ENCODE measurements at places on chromosomes 13 and 19. TPM values are rescaled to one million over a fixed set of nuclear protein-coding genes. Genes with fewer than 3 reads are reported as not detected.
A peak's percentile ranks its signal among the peaks of the same experiment; 100 is the strongest.

DNA sequence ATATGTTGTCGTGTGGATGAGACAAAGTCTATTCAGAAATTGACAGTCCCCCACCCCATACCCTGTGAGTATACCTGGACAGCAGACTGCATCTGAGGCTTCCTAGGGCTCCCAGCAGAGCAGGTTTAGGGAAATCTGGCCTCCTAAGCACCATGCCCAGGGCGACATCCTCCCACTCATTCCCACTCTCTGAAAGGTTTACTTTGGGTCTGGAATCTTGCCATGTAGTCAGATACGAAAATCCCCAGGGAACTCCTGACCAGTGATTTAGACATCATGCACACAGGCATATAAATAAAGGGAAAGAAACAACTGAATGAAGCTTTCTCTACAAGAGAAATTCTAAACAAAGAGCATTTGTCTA is 717 bp upstream of the NALCN start:
- DNase-seq = peak; percentile 73

DNA sequence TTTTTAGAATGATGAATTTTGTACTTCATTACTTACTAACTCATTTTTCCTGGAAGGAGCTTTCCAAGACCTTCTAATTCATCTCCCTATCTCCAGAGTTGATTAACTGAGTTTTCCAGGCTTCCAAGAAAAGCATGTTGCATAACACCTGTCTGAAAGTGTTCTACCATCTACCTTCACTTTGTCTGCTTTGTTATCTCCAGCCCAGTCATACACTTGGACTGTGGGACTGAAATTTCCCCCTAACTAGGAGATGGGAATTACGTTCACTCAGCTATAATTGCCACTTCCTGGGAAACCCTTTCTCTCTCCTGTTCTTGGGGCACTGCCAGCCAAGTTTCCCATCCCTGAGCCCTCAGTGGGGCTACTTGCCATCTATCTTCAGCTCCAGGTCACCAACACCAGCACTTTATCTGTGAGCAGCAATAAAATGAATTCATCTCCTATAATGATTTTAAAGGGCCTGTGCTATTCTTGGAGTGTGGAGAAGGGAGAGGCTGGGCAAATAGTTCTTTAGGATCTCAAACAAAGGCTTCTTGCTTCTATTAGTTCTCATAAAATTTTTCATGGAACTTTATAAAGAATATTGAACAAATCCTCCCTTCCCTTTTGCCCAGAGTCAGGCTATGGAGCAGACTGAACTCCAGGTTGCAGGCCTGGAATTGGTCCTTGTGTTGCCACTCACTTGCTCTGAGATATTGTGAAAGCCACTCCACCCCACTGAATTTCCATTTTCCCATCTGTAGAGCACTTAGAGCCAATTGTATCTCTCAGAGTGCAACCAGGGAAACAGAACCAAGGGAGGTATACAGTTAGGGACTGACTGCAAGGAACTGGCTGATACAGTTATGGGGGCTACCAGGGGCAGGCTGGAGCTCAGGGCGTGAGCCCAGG is 17.8 kb upstream of the ATP12A start:
- no peak for DNase-seq

DMWD gene
- total RNA-seq = 15.8 TPM

GRCh38 chr19:6012426-6013170 is 34.7 kb upstream of the RANBP3 start:
- DNase-seq = no peak

C1QTNF9B gene
- not detected for total RNA-seq

- no peak for DNase-seq
These were observed 514 bp upstream of the MCEMP1 start for GRCh38 chr19:7676376-7676775.

- DNase-seq = no peak
These were observed 916.6 kb downstream of the DIAPH3 start for GRCh38 chr13:59247171-59247570.

FUT3 gene
- total RNA-seq = not detected

DNA sequence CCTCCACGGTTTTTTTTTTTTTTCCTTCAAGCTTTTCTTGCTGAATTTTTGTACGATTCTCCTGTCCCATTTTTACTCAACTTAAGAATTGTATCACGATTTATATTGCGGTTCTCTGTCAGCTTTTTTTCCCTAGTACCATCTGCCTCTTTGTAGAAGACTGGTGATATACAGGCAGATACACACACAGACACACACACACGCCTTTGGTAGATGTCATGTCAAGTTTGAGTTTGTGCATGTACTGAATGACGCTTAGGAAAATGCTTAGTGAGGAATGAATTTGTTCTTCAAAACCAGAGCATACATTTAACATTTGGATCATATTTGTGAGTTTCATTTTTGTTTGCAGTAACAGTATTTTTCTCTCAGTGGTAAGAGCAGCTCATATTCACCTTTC is 82.0 kb upstream of the MBNL2 start:
- no peak for DNase-seq

DNA sequence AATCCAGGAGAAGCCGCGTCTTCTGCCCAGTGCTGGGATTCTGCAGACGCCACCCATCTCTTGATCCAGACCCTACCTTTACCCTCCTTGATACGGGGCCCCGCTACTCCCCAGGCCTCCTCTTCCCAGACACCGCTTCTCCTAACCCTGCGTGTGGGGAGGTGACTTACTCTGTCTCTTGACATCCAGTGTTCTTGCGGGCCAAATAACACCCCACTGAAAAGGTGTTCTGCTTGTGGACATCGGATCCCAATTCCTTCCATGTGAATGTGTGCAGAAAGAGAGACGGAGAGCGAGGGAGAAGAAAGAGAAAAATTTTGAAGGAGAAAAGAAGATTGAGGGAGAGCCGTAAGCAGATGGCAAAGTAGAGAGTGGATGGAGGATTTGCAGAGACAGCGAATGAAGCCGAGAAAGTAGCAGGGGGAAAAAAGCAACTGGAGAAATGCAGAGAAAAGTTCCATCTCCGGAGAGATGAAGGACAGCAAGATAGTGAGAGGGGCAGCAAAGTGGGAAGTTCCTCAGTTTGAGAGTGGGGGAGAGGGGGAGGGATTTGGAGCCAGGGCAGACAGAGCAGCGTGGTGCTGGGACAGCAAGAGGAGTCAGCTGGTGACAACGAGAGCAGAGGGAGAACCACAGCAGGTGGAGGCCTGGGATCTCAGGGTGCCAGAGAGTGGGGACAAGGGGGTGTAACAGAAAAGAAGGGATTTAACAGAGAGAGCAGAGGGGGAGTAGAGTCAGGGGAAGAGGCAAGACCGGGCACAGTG is 814 bp downstream of the ZNF480 start:
- peak; percentile 3 for DNase-seq

- no peak for DNase-seq
These were observed 6.8 kb downstream of the FUT6 start for GRCh38 chr19:5832527-5833216.

DNA sequence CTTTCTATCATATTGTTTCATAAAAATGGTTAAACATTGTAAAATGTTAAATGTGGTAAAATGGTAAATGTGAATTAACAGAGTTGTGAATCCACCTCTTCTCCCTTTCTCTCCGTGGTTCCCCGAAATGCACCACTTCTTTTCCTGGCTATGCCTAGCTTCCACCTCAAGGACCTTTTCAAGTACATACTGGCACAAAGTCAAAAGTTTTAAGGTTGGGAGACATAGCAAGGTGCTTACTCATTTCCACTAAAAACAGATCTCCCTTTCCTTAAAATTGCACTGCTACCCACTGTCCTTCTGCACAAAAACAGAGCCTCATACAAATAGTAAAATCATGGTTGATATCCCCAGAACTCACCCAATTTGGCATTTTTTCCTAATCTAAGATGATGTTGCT is 558.2 kb downstream of the SLITRK6 start:
- no peak for DNase-seq

DNA sequence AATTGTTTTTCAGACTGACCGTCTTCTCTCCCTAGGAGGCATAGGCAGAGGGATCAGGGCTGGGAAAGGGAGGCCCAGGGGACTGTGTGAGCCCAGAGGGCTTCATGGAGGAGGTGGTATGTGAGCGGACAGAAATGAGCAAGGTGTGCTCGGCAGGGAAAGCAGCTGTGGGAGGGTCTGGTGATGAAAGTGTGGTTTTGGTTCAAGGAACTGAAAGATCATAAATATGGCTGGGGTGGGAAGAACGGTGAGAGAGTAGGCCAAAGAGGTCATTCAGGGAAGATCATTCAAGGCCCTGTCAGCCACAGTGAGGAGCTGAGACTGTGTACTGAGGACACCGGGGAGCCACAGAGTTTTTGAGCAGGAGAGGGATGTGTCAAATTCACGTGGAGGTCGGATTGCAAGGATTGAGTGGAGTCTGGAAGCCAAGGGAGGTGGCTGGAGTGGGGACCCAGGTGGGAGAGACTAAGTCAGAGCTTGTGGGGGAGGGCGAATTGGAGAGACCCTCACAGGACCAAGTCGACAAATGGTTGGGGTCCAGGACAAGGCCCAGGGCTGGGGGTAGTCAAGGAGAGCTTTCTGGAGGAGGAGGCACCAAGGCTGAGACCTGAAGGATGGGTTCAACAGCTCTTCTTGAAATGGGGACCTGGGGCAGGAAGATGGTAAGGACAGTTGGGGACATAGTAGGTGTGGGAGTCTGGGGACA is 7.6 kb downstream of the PLD3 start:
- no peak for DNase-seq

POLR1G gene
- 7.0 TPM for total RNA-seq

ZNF135 gene
- 0.64 TPM for total RNA-seq

IPO5 gene
- total RNA-seq = 150 TPM

DNA sequence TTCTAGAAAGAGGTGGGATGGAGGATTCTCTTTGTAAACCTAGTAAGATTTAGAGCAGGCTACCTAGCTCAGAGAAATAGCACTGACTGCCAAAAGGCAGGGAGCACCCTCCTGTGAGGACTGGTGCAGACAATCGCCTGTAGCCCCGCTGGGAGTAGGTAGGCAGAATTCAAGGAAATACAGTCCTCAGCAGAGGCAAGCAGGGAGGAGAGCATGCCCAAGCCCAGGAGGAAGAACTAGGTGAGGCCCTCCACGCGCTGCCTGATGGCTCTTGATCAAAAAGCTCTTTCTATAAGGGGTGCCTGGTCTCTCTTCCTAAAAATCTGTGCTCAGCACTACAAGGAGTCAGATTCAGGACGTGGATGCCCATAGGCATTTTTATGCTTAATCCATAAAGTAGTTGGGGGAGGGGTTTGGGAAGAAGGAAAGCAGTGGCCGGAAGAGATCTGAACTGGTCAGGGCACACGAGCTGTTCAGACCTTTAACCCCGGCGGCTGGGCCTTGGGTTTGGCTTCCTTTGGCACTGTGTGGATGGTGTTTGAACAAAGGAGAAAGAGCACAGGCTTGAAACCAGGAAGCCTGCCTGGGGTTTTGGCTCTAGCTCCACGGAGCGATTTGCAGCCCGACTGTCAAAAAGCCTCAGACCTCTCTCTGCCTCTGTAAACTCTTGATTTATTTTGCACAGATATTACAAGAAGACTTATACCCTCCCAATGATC is 320.6 kb downstream of the FOXO1 start:
- DNase-seq = peak; percentile 69

DNA sequence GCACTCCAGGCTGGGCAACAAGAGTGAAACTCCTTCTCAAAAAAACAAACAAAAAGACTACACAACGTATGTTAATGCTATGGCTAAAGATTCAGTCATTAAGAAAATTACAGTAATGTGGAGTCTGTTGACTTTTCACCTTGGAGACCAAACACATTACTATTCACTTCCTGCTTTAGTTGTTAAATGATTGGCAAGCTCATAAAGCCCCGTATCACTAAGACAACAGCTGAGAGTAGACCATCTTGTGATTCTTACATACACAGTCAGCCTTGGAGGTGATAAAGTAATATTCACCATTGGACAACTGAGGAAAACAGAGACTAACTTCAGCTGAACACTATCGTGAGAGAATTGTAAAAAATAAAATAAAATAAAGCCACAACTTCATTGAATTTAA is 86.5 kb downstream of the KCTD12 start:
- DNase-seq = peak; percentile 77

- no peak for DNase-seq
These were observed 45.2 kb downstream of the SCEL start for GRCh38 chr13:77580748-77581147.

ZNF442 gene
- 1.4 TPM for total RNA-seq

GEMIN7 gene
- total RNA-seq = 22.0 TPM

GRCh38 chr13:30671271-30671815 is 53.6 kb downstream of the USPL1 start:
- DNase-seq = no peak

GRCh38 chr13:79686441-79686840 is 205.5 kb downstream of the NDFIP2 start:
- no peak for DNase-seq

- DNase-seq = no peak
These were observed 25.3 kb downstream of the PEPD start for GRCh38 chr19:33496038-33496895.

- DNase-seq = no peak
These were observed 224.8 kb downstream of the LMO7 start for GRCh38 chr13:75860935-75861334.

DNA sequence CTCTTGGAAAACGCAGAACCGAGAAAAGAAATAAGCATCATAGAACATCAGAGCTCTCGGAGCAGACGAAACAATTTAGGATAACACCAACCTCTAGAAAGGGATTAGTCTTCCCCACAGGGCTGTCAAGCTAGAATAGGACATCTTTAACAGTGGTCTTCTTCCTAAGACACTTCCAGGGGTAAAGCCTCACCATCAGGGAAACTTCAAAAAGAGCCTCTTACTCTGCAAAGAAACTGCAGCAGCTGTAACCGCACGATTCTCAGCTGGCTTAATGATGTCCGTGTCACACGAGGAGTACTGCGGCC is 642 bp downstream of the ZNF571 start:
- no peak for DNase-seq

GRCh38 chr13:110307767-110308655 is 927 bp downstream of the COL4A2 start:
- DNase-seq = peak; percentile 63

ZNF723 gene
- not detected for total RNA-seq

DNA sequence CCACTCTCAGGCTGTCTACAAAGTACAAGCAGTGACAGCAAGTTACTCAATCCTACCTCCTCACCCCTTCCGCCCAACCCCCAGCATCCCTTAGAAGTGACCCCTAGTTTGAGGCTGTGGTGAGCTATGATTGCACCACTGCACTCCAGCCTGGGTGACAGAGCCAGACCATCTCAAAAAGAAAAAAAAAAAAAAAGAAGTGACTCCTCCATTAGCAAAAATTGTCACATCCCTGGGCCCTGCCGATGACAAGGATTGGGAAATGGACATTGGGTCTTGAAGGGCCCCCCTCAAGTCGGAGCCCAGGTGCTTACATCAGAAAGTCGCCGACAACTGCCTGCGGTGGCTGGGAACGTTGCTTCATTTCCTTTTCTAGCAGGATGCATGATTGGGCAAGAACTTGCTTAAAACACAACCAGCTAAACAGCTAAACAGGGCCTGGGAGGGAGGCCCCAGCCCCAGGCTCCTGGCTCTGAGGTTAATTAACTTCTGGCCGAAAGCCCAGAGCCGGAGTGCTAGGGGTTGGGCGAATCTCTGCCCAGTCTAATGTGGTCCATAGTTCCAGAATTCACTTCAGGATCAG is 15.3 kb downstream of the RAB3D start:
- DNase-seq = peak; percentile 65

GRCh38 chr19:30924670-30925069 is 424.6 kb downstream of the TSHZ3 start:
- no peak for DNase-seq

FCGBP gene
- total RNA-seq = under 0.01 TPM

GRCh38 chr19:12133069-12133468 is 7.1 kb downstream of the ZNF20 start:
- DNase-seq = no peak

GRCh38 chr13:77040835-77041234 is 13.9 kb upstream of the FBXL3 start:
- DNase-seq = no peak

ADAT3 gene
- 3.8 TPM for total RNA-seq

WDR62 gene
- 2.7 TPM for total RNA-seq

Data from dermis microvascular lymphatic vessel endothelial cell (primary cell).